T follicular helper cell (primary cell): ENCODE measurements at places on chromosomes 7 and 10.
A peak's percentile ranks its signal among the peaks of the same experiment; 100 is the strongest.

DNA sequence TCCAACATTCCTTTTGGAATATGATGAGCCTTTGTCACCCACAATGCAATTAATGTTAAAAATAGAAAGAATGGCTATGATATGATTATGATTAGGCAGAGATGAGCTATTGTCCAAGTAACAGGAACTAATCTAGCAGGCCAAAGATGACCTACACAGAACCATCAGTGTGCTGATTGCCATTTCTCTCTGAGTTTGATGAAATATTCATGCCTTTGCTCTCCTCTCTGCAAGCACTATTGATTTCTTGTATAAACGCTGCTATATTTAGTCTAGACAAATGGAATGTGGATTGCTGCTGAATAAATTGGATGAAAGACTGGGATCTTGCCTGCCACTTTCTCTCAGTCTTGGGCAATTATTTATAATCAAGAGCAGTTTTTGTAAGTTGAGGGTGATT lies 85.4 kb downstream of the HDAC9 start:
- no peak for DNase-seq

DNA sequence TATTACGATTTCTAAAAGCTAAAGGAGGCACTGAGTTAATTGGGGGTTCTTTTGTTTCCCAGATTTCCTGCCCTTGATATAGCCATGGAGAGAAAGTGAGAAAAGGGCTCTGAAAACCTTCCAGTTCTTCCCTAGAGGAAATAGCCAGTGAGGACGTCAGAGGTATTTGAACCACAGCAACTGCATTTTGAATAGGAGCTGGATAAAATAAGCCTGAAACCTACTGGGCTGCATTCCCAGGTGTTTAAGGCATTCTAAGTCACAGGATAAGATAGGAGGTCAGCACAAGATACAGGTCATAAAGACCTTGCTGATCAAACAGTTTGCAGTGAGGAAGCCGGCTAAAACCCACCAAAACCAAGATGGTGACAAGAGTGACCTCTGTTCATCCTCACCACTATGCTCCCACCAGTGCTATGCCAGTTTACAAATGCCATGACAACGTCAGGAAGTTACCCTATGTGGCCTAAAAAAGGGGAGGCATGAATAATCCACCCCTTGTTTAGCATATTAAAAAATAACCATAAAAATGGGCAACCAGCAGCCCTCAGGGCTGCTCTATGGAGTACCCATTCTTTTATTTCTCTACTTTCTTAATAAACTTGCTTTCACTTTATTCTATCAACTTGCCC lies 85.1 kb upstream of the FRMD4A start:
- DNase-seq, result no peak

GRCh38 chr10:124259139-124259825 lies 159.4 kb downstream of the OAT start:
- no peak for DNase-seq

- DNase-seq, result no peak
Observed at GRCh38 chr10:58269782-58270290, 874 bp downstream of the CISD1 start.

GRCh38 chr7:137984181-137985041 lies 17.5 kb downstream of the CREB3L2 start:
- DNase-seq, result no peak

GRCh38 chr7:157516311-157516710 lies 179.5 kb downstream of the DNAJB6 start:
- no peak for DNase-seq

GRCh38 chr10:46234431-46235060 lies 52.3 kb upstream of the ANTXRL start:
- DNase-seq, result no peak

DNA sequence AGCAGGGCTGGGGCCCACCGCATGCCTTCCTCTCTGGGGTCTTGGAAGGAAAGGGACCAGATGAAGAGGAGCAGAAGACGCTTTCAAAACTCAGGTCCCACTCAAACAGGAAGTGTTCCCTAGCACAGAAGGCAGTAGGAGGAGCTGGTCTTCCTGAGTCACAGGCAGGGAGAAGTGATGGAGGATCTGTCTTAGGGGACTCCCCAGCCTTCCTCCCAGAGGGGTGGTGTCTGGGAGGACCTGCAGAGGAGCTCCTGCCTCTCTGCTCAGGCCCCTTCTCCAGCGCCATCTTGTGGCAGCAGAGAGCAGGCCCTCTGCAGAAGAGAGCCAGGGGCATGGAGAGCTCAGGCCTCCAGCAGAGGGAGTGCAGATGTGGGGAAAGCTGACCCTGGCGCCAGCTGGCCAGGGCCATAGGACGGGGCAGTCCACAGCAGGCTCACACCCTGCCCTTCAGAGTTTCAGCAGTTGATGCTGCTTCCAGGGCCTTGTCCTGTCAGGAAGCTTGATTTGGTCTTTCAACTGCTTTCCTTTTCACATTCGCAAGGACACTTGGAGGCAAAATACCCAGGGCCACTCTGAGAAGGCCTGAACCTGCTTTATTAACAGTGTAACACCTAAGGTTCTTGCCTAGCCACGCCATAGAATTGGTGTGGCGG lies 62.2 kb upstream of the TARP start:
- peak; percentile 70 for DNase-seq

DNA sequence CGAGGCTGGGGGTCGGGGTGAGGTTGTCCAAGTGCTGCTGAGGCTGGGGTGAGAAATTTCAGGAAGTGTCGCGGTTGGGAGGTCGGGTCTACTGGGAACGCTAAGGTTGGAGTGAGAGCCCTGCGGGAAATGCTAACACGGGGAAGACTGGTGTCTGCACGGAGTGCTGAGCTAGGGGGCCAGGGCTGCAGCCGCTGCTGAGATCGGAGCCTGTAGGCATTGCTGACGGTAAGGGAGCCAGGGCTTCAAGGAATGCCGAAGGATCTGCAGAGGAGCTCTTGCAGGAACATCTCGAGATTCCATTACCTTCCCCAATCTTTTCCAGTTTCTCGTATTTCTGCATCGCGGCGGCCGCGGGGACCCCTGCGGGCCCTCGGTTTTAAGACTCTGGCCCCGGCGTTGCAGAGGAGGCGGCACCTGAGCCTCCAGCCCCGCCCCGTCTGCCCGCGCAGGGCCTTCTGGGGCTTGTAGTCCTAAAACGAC lies at the start of gene CDK5:
Gene CDK5 (minus strand): TSS at position 392 of the 483 bp plus-strand sequence. CDS start 49 bp downstream, at position 343.
- DNase-seq, result no peak

DNA sequence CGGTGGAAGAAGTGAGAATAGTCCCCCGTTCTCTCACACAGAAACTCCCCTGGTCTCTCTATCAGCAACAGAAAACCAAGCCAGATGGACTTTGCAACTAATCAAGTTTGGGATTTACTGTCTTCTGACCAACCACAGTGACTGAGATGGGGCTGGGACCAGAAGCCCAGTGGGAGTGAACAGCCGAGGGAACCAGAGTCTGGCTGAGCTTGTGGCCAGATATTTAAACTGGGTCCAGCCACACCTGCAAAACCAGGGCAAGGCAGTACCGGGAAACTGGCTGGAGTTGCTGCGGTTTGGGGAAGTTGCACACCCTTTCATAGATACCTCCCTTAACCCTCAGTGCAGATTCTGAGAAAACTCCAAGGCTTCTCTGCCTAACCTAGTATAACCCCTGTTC lies 6.0 kb downstream of the GSTK1 start:
- DNase-seq, result no peak

DNA sequence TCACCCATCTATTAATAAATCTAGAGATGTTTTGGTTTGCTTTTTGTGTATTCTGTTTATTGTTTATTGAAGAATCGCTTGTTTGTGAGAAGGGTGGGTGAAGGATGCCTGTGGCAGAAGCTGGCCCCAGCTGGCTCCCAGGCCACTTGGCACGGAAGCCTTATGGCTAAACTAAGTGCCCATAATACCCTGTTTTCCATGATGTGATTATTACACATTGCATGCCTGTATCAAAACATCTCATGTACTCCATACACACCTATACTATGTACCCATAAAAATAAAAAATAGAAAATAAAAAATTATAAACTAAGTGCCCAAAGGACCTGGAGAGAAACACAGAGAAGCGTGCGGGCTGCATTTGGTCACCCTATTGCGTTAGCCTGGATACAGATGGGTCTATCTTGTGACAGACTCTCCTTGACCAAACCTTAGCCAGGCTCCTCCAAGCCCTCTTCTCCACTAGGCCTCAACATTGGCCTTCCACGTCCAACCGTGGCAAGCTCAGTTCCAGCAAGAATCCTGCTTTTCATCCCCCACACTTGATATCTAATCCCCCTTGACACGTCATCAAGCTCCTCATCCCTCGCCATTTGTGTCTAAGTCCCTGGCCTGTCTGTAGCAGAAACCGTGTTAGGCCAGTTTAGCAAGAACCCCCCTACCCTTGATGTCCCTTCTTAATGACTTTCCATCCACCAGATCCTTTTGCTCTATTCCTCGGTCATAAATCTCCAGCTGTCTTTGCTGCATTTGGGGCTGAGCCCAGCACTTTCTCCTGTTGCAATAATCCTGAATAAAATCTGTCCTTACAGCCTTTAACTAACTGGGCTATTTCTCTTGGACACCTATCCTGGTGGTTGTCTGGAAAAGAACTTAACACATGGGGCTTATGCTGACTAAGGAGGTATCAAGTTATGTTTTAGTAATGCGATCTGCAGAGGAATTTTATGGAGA lies 245.2 kb downstream of the TNS3 start:
- no peak for DNase-seq

GRCh38 chr10:27783660-27784059 lies 38.0 kb upstream of the MKX start:
- no peak for DNase-seq

- DNase-seq, result no peak
Observed at GRCh38 chr10:7056216-7056615, 354.6 kb downstream of the SFMBT2 start.

- no peak for DNase-seq
Observed at GRCh38 chr10:78932054-78932386, 136.7 kb upstream of the ZMIZ1 start.

- DNase-seq, result no peak
Observed at GRCh38 chr7:26319636-26320035, 28.0 kb downstream of the SNX10 start.

DNA sequence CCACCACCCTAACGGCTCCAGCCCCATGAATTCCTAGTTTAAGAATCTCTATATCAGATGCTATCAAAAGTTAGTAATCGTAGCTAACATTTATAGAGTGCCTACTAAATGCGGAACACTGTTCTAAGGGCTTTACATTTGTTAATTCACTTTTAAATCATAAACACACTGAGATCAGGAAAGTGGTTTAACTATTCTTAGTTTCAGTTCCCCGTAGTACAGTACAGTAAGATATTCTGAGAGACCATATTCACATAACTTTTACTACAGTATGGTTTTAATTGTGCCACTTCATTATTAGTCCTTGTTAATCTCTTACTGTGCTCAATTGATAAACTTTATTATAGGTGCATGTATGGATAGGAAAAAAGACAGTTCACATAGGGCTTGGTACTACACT lies 22.5 kb downstream of the SYPL1 start:
- no peak for DNase-seq

DNA sequence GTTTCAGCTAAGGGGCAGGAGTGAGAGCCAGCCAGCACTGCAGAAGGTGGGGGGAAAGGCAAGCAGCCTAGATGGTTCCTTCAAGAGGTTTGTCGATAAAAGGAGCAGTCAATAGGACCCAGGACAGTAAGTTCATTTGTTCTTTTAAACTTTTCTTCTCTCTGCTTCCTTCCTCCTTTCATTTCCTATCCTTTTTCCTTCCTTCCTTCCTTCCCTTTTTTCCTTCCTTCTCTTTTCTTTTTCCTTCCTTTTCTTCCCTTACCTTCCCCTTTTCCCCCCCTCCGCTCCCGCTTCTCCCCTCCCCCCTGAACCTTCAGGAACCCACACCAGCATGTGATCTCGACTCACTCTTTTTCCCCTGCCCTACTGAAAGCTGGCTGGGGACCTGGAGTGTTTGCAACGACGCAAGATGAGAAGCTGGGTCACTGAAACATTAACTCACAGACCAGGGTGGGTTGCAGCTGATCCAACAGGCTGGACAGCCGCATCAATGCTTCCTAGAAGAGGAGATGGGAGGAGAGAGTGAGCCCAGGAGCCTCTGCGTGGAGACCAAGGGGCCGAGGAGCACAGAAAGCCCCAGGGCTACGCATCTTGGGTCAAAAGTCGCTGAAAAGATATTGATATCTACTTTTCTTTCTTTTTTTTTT lies 103.4 kb upstream of the SDK1 start:
- DNase-seq, result no peak

DNA sequence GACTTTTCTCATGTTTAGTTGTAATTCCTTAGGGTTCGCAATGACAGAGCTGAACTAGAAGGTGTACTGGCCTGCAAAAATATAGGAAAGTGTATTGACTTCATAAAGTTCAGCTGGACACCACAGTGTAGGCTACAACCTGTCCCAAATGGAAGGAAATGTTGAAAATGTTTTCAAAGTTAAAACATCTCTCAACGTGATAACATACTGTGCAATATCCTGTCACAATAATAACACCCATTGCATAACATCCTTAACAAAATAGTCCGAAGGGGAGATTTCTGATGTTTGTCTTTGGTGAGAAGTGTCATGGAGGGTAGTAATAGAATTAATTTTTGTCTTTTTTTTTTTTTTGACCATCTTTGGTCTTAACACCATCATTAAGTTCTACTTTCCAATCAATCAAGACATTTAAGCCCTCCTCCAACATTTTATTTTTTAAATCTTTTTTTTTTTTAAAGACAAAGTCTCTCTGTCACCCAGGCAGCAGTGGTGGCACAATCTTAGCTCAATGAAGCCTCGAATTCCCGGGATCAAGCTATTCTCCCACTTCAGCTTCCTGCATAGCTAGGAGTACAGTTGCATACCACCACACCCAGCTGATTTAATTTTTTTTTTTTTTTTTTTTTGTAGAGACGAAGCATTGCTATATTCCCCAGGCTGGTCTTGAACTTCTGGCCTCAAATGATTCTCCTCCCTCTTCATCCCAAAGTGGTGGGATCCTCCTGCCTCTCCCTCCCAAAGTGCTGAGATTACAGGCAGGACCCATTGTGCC lies 45.7 kb downstream of the DYNC1I1 start:
- no peak for DNase-seq

GRCh38 chr10:86139066-86139657 lies 227.4 kb downstream of the GRID1 start:
- no peak for DNase-seq

DNA sequence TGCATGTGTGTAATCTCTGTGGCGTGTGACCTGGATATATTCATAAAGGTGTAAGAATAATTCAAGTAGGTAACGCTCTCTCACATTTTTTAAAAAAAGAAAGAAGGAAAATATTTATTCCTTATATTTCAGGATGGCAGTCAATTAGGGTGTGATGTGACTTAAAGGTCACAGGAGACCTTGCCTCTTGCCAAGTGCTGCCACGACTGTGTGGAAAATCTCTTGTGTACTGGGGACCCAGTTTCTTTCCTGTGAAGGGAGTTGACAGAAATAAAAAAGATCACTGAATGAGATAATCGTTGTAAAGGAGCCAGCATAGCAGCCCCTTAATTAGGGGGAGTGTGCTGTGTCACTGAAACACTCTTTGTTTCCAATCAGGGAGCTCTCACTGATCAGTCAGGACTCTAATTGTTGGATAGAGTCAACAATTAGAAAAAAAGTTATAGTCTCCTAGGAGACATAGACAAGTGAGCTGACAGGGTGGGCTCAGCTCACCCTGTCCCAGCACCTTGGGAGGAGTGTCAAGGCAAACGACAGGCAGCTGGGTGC lies 31.1 kb downstream of the PTPRE start:
- DNase-seq, result no peak

- DNase-seq, result no peak
Observed at GRCh38 chr7:117043108-117043825, 90.0 kb downstream of the ST7 start.
